Renal pelvis (tissue), 12 donors: ENCODE measurements at places on chromosomes 3 and 15. TPM values are rescaled to one million over a fixed set of nuclear protein-coding genes. Genes with fewer than 3 reads are reported as not detected.

DNA sequence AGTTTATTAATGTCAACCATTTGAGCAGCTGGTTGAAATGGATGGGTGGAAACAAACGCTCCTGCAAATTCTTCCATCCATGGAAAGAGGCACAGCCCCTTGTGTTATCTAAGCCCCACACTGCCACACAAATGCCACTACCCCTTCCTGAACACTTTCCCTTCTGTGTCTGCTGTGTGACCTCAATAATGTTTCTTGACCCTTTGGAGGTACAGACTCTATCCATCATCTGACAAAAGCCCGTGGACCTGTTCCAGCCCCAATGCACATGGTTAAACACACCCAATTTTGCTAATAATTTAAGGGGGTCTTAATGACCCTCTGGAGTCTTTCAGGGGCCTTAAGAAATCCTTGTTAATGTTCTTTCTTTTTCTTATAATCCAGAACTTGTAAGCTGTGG is 482.2 kb upstream of the CFAP20DC start:
- no peak for DNase-seq

- DNase-seq: no peak
Measured at GRCh38 chr3:178434206-178434805, 101.9 kb upstream of the KCNMB2 start.

Gene SMARCC1
- polyA plus RNA-seq: 123 TPM

- peak; percentile 31 for DNase-seq
Measured at GRCh38 chr15:47194718-47195117, 522.6 kb upstream of the SEMA6D start.

Gene BFSP2
- 0.28 TPM for polyA plus RNA-seq

- DNase-seq: no peak
Measured at GRCh38 chr15:69098771-69099170, 61.7 kb upstream of the GLCE start.

Gene GPR62
- 0.77 TPM for polyA plus RNA-seq

GRCh38 chr3:192731233-192731632 is 3.9 kb upstream of the FGF12 start:
- DNase-seq: no peak

Gene ZDHHC23
- 16.7 TPM for polyA plus RNA-seq
